ENCODE measurements at places on chromosomes 7 and 10.

GRCh38 chr10:122632031-122632430 lies 67.6 kb downstream of the C10orf120 start:
- DNase-seq: no peak

GRCh38 chr7:77331938-77332695 lies 84.0 kb downstream of the GSAP start:
- DNase-seq: peak; percentile 40

- no peak for DNase-seq
Observed at GRCh38 chr7:148107443-148108127, 483.0 kb upstream of the C7orf33 start.

GRCh38 chr7:11570922-11571550 lies 261.0 kb downstream of the THSD7A start:
- no peak for DNase-seq

GRCh38 chr10:101716891-101717659 lies 22.1 kb upstream of the FBXW4 start:
- no peak for DNase-seq

GRCh38 chr10:2208106-2208505 lies 470.8 kb upstream of the ADARB2 start:
- DNase-seq: no peak

DNA sequence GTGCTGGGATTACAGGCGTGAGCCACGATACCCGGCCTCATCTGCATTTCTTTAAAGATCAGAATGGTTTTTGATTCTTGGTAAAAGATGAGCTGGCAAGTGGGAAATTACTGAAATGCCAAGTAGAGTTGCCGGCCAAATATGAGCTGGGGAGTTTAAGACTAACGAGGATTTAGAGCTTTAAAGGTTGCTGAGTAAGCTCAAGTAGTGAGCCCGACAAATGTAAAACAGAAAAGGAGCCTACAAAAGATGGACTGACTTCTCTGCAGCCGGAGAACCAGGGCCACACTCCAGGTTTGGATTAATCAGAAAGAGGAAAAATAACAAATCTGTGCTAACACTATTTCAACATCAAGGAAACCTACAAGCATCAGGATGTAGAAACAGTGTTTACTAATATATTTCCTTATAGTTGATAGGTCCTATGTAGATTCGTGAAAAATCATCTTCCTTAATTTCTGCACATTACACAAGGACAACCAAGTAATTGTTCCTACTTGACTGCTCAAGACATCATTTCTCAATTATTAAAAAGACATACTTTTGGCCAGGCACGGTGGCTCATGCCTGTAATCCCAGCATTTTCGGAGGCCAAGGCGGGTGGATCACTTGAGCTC lies 49.6 kb downstream of the MPP7 start:
- no peak for DNase-seq

- DNase-seq: no peak
Observed at GRCh38 chr10:88281592-88282347, 301.3 kb downstream of the RNLS start.

GRCh38 chr7:144668503-144668902 lies 167.3 kb downstream of the TPK1 start:
- no peak for DNase-seq

- no peak for DNase-seq
Observed at GRCh38 chr7:2734084-2734686, 46.2 kb downstream of the AMZ1 start.

DNA sequence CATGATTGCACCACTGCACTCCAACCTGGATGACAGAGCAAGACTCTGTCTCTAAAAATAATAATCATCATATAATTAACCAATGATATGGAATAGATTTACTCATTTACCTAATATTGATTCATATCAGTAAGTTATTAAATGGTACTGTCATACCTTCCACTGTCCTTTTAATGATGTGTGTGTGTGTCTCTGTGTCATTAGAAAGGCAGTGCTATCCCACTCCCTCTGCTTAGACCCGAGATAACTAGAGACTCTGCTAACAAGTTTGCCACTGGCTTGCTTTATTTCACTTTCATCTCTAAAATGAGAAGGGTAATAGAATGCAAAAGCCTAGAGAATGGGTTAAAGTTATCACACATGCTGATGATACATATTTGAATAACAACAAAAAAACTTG lies 21.1 kb downstream of the MCM10 start:
- no peak for DNase-seq

DNA sequence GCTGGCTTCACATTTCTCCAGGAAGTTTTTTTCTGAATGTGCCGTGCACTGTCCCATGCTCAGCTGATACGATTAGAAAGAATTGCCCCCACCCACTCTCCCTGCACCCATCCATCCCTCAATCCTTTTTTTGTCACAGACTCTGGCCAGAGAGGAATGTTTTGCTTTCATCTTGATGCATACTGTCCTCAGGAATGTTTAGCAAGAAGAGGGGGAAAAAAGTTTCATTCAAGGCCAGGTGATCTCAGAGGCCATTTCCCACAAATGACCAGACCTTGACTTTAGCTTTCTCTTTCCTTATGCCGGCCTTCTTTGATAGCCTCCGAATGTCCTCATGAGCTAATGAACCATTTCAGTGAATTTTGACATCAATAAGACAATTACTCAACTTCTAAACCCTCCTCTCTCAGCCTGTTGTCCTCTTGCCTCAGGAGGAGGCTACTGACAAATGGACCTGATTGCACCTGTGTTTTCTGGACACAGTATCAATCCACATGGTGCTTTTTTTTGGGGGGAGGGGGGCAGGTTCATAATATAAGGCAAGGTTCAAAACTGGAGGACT lies 105.0 kb upstream of the KLF6 start:
- DNase-seq: no peak

DNA sequence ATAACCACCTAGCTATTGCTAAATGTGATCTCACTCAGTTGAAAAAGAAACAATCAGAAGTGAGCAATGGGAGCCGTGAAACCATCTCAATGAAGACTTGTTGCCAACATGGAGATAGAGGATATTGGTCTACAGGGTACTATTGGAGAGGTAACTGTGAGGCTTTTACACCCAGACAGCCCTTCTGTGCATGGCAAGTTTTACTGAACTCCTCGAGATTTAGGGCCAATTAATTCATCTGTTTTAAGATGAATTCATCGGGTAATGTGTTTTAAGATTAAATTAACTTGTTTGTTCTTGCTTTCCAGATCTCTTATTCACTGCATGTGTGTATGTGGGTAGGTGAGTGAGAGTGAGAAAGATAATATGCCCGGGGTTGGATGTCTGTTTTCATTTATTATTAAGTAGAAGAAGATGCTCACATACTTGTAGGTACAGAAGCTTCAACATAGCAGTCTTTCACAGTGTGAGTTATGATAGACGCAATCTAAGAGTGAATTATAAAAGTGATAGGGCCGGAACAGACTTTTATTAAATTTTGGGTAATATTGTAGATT lies 323.8 kb downstream of the EXOC4 start:
- DNase-seq: no peak

DNA sequence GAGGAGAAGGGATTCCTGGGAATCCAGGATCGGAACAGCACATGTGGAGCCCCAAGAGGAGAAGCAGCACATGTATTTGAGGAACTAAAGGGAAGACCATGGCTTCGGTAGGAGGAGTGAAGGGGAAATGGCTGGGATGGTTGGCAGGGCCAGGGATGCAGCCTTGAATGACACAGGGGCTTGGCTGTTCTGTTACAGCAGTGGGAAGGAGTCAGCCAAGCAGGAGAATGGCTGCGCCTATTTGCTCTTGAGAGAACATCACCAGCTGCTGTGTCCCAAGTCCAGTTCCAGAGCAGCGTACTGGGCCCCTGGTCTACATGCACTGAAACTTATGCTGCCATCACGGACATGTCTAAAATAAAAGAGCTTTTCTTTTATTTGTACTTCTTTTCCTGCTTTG lies 130.0 kb downstream of the PLPP4 start:
- DNase-seq: no peak

- no peak for DNase-seq
Observed at GRCh38 chr10:15897287-15897686, 37.0 kb upstream of the MINDY3 start.

- no peak for DNase-seq
Observed at GRCh38 chr7:74271742-74272141, 17.5 kb upstream of the CLIP2 start.

- no peak for DNase-seq
Observed at GRCh38 chr10:122290334-122290733, 19.2 kb downstream of the BTBD16 start.

GRCh38 chr10:46019177-46019528 lies 11.3 kb downstream of the NCOA4 start:
- no peak for DNase-seq

DNA sequence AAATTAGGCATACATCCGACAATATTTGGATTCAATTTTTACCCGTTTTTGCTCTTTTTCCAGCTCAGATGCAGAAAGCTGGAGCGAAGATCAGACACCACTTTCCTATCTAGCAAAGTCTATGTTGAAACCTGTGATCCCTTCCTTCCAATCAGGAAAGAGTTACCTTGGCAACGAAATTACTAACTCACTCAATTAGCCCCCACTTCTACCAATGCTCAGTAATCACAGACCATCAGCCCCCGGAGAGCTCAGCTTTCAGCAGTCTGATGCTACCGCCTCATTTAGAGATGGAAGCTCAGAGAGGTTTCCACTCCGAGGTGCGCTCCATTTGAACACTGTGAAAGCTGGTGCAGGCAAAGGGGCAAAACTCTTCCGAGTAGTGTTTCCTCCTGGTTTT lies 6.7 kb downstream of the FRAT1 start:
- DNase-seq: no peak

DNA sequence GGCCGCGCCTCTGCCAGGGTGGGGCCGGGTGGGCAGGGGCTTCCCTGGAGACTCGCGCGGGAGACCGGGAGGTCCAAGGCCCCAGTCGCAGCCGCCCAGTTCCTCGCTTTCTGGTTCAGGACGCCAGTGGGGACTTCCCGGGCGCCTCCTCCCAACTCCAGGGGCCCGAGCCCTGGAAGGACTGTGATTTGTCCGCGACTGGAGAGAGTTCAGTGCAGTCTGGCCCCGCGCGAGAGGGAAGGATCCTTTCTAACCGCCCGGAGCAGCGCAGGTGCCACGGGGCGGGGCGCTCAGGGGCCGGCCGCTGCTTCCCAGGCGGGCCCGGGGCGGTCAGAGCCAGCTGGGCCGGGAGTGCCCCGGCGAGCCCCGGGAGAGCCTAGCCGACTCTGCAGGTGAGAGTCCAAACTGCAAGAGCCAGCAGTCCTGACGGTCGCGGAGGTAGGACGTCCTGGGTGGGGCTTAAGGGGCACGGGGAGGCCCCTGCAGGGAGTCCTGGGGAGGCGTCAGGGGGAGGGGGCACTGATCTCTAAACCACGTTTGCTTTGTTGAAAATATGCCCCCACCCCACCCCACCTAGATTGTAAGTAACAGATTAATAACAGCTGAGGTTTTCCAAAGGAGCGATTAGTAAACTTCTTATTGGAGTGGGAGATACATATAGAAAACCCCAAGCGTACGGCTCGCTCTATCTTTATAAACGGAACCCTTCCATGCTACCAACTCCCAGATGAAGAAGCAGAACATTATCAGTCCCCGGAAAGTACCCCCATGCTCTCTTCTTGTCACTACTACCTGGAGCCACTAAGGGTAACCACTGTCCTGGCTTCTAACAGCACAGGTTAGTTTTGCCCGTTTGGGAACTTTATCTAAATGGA lies 8.2 kb downstream of the NKX2-3 start:
- no peak for DNase-seq

GRCh38 chr7:132437730-132438129 lies 138.5 kb downstream of the PLXNA4 start:
- no peak for DNase-seq

- no peak for DNase-seq
Observed at GRCh38 chr10:16987206-16987621, 142.4 kb downstream of the CUBN start.

DNA sequence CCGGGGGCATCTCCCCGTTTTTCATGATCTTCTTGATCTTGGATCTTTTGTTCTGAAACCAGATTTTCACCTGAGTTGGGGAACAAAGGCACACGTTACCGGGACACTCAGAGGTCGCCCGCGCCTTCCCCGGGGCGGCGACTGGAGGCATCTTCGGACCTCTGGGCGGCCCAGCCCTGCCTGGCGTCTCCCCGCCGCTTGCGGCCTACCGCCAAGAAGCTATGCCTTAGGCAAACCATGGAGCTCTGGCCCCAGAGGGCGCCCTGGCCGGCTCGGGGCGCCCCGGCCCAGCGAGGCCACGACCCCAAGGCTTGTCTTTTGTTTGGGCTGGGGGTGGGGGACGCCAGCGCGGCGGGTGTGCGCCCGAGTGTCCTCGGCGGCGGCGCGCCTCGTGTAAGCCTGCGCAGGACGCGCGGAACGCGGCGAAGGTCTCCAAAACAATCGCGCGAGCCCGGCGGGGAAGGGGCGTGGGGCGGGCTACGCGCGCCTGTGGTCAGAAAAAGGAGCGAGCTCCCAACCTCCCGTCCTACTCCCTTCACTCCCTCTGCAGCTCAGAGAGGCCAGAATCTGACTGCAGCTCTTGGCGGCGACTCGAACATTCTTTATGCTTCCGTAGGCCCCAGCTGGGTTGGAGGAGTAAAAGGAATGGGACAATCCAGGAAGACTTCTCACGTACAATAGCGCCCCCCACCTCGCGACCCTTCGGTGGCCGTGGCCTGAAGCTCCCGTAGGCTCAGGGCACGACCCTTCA lies 3.5 kb downstream of the DLX5 start:
- no peak for DNase-seq

GRCh38 chr10:14052931-14053330 lies 277.8 kb downstream of the FRMD4A start:
- DNase-seq: peak; percentile 38

DNA sequence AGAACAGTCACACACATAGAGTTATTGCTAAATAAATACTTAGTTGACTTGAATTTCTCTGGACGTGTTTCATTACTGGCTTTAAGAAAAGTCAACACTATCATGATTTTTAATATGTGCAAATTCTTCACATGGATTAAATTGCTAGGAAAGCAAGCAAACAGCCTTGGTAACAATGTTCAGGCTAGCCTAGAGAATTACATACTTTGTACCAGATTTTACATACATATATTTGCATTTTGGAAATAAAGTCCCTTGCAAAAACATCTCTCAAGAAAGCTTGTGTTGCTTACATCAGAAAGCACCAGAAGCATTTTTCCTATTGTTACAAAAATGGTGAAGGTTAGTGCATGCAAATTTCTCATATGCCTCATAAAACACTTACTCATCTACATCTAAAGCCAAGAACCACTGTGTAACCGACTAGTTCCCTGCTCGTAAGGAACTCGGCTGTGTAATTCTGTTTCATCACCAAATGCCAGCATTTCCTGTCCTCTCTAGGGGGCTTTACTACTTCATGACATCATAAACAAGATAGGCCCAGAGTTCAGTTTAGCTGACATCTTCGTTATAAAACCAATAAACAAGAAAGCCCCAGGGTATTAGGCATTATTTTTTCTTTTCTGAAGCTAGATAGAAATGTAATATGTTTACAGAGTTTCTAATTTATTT lies 87.8 kb downstream of the CFAP58 start:
- DNase-seq: no peak

GRCh38 chr7:133319842-133320241 lies 67.0 kb downstream of the EXOC4 start:
- no peak for DNase-seq
